ENCODE measurements at places on chromosomes 3 and 15. TPM values are rescaled to one million over a fixed set of nuclear protein-coding genes. Genes with fewer than 3 reads are reported as not detected.

Gene PLA2G4F
- total RNA-seq: 10.9 TPM

Gene FEZF2
- not detected for total RNA-seq

Gene C2CD4A
- total RNA-seq: 0.34 TPM

- DNase-seq: no peak
These were observed 49.9 kb upstream of the PHLDB2 start for GRCh38 chr3:111809186-111809585.

DNA sequence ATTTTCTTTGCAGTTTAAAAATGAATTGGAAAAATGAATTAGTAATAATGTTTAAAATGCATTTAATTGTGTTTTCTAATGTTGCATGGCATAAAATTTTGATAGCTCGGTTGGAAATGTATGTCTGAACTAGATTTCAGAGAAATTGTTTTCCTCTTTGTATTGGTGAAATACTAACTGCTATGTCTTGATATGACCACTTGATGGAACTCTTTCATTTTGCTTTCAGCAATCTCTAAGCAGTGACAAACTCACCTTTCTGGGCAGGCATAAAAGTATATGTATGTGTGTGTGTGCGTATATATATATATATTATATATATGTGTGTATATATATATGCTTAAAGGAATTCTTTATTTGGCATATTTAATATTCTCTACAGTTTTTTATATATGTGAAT is 239.3 kb upstream of the ZNF717 start:
- DNase-seq: peak; percentile 40

- no peak for DNase-seq
These were observed 68.6 kb downstream of the TGFBR2 start for GRCh38 chr3:30675006-30675405.

DNA sequence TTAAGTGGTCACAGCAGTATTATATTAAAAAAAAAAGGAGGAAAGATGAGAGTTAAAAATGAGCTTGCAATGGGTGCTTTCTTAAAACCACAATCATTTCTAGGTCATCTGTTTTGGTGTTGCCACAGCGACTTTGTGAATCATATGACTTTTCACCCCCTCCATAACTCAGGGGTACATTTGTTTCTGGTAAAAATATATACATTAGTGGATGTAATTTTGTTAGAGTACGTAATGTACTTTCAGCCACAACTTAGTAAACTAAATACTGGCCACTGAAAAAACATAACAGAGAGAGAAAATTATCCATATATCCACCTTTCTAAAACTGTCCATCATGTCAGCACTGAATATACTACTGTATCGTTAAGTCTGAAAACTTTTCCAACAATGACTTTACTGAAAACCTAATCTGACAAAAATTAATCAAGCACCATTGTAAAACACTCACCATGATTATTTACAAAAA is 3.4 kb downstream of the ANKRD28 start:
- DNase-seq: peak; percentile 31

GRCh38 chr3:141603473-141604035 is 116.7 kb downstream of the RASA2 start:
- no peak for DNase-seq

DNA sequence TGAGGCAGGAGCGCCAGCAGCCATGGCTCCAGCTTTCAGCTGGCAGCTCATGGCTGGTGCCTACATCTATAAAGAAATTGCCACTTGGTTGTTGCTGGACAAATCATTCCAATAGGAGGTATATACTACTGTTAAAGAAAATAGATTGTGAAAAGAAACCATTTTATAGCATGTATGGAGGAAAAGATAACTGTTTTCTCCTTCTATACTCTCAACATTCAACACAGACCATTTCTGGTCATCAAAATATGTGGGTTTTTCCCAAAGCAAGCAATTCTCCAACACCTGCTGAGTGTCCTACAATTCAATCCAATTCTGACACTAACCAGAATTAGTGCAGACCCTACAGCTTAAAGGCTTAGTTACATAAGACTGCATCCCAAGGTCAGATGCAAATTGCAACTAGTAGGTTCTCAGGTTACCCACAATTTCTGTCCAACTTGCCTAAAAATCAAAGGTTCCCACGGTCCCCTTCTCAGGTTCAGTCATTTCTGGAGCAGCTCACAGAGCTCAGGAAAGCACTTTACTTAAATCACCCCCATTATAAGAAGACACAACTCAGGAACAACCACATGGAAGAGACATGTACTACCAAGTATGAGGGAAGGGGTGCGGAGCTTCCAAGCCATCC is 42.4 kb upstream of the STRIT1 start:
- DNase-seq: no peak

DNA sequence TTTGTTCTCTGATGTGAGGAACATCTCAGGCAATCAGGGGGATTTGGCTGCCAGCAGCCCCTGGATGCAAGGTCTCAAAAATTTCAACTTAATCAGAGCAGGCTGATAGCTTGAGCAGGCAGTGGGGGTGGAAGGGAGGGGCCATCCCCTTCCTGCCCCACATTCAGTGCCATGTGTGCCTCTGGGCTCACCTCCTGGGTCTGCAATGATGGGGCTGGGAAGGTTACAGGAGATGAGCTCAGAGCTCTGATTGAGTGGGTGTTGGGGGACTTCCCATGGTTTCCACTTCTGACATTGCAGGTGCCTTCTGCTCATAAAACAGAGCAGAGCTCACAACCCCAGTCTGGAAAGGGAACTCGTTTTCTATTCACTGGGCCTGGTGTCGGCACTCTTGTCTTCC is 37.0 kb downstream of the PARP16 start:
- no peak for DNase-seq

GRCh38 chr3:196654735-196655090 is 15.2 kb downstream of the NRROS start:
- DNase-seq: no peak
